ENCODE measurements at places on chromosomes 7 and 10.

- no peak for DNase-seq
These were observed 716.5 kb downstream of the INHBA start for GRCh38 chr7:40986351-40986873.

- DNase-seq, result no peak
These were observed 46.9 kb downstream of the JAKMIP3 start for GRCh38 chr10:132112611-132113010.

GRCh38 chr10:110408203-110408871 lies 89.4 kb upstream of the DUSP5 start:
- no peak for DNase-seq

DNA sequence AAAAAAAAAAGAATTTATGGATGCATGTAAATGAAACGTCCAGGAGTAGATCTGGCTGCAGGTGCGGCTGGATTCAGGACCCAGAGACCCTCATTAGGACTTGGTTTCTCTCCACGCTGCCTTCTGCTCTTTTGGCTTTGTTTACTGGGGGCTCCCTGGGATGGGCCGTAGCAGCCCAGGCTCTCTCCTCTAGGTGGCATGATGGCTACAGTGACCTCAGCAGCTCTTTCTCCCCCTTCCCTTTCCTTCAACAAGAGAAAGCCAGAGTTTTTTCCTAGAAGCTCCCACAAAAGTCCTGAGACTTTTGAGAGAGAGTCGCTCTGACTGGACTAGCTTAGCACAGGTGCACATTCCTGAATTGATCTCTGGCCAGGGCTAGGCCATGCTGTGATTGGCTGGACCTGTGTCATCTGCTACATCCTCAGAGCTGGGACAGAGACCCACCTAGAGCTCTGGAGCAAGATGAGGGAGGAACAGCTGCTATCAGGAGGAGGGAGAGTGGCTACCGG lies 67.8 kb upstream of the PDCD4 start:
- no peak for DNase-seq

- no peak for DNase-seq
These were observed 432.6 kb upstream of the KLF6 start for GRCh38 chr10:4217653-4218052.

- no peak for DNase-seq
These were observed 179.2 kb downstream of the ST7 start for GRCh38 chr7:117132321-117133120.

- no peak for DNase-seq
These were observed 240.2 kb downstream of the BUB3 start for GRCh38 chr10:123394382-123394781.

DNA sequence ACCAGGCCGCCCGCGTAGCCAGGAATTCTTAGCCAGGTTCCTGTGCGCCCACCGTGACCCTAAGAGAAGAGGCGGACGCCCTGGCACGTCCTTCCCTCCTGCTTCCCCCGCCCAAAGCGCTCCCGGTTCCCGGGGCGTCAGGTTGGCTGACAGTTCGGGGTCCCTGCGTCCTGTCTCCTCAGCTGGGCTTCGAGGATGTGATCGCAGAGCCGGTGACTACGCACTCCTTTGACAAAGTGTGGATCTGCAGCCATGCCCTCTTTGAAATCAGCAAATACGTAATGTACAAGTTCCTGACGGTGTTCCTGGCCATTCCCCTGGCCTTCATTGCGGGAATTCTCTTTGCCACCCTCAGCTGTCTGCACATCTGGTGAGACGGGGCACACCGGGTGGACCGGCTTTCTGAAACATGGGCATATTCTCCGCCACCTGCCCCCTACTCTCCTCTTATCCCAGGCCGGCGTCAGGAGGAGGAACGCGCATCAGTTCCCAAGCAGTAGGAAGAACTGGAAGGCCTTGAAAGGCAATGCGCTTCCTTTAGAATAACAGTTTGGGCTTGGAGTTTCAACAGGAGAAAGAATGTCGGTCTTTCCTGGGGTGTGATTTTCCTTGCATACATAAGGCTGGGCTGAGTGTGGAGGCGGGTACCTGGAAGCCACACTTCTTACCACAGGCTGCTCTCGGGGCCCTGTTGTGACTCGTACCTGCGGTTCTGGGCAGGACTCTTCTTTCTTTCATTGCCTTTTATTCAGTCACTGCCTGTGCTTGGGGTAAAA lies 728 bp downstream of the CAV2 start:
- DNase-seq, result no peak

GRCh38 chr10:69772933-69773704 lies 28.6 kb upstream of the COL13A1 start:
- no peak for DNase-seq

DNA sequence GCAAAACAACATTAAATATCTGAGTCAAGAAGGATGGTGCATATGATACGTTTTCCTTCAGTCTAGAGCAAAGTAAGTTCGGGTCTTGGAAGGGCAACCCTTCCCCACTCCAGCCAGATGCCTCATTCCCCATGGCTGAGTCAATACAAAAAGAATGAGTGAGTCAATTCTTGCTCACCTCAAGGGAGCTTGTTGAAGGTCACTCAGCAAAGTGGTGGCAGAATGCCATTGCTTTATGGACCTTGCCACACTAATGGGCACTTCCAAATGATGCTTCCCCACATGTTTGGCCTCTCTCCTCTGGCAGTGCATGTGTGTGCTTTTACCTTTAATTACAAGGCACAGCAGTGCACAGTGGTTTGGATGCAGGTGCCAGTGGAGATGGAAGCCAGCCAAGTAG lies 296.5 kb downstream of the SORCS3 start:
- no peak for DNase-seq
